Stimulated activated CD4-positive, alpha-beta T cell treated with anti-CD3 and anti-CD28 coated beads, Interleukin-1b, Interleukin-23, amount 100 ng/mL, for 4 hours (primary cell): ENCODE measurements at places on chromosomes 7 and 10.
A peak's percentile ranks its signal among the peaks of the same experiment; 100 is the strongest.

GRCh38 chr10:22648547-22648961 is 65.8 kb downstream of the PIP4K2A start:
- DNase-seq = no peak

DNA sequence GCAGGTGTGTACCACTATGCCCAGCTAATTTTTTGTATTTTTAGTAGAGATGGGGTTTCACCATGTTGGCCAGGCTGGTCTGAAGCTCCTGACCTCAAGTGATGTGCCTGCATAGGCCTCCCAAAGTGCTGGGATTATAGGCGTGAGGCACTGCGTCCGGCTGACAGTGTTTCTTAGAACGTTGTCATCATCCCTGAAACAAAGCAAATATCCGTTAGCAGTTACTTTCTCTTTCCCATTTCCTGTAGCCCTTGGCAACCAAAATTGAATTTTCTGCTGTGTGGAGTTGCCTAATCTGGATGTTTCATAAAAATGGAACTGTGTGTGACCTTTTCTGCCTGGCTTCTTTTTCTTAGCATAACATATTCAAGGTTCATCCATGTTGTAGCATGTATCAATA is 22.4 kb downstream of the ZNF33A start:
- DNase-seq = no peak

DNA sequence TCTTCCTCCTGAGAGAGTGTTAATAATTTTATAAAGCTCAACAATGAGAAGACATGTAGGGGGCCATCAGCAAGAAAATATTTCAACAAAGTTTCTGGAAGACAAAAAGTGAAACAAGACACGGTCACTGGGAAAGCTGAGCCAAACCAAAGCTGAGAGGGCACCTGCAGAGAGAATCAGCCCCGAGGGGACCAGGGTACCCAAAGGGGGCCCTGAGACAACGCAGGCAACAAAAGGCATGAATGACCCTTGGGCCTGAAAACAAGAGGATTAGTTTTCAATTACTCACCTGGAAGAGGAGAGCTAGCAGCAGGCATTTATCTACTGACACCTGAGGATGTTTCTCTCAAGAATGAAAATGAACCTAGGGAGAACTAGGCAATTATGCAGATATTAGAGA is 461.2 kb upstream of the MGMT start:
- DNase-seq = no peak

GRCh38 chr7:101128040-101128834 is 1.3 kb downstream of the SERPINE1 start:
- no peak for DNase-seq

- no peak for DNase-seq
Measured at GRCh38 chr10:95496246-95496911, 64.8 kb downstream of the SORBS1 start.

DNA sequence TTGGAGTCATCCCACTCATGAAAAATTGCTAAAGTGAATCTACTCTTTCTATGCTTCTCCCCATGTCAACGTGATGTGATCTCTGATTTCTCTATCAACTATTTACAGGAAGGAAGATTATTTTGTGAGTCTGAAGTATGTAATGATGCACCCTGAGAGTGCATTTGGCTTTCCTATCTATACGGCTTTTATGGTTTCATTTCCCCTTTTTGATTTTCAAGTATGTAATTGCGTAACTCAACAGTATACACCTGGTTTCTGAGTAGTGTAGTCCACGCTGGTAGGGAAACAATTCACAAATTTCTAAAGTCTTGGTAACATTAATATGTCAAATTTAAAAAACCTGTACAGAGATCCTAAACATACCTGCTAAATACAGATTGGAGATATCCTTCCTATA is 194.7 kb upstream of the SEMA3A start:
- DNase-seq = no peak

DNA sequence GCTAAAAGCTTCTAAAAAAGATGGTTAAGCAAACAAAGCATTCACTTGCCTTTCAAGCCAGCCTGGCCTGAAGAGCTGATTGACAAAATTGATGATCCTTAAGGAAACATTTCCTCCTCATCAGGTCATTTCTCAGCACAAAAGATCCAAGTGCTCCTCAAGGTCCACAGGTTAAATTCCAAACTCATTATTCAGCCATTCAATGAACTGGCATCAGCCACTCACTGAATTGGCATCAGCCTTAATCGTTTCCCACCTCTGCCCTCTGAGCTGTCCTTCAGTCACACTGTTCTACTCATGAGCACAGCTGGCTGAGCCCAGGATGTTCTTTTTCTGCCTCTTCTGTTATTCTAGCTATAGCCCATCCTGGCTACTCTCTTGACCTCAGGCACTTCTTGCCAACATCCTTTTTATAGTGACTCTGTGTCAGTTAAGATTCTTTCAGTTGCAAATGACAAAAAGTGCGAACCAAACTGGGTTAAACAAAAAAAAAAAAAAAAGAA is 147.5 kb downstream of the RAB11FIP2 start:
- DNase-seq = no peak

DNA sequence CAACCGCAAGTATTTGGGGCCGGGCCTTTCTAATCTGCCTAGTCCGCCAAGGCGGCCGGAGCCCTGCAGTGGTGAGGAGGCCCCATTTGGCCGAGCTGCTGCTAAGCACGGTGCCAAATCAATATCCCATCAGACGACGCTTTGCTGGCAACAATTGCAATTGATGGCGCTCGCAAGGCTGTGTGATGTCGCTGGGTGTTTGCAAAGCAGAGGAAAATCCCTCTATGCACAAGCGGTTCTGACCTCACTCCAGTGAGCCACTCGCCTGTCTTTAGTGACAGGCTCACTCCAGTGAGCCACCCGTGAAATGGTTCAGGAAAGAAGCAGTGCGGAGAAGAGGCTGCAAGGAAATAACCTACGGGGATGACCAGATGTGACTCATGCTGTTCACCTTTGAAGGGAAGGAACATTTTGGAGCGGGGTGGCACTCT is 18.3 kb upstream of the PDE1C start:
- no peak for DNase-seq

GRCh38 chr10:88537322-88537721 is 45.8 kb downstream of the RNLS start:
- DNase-seq = no peak

DNA sequence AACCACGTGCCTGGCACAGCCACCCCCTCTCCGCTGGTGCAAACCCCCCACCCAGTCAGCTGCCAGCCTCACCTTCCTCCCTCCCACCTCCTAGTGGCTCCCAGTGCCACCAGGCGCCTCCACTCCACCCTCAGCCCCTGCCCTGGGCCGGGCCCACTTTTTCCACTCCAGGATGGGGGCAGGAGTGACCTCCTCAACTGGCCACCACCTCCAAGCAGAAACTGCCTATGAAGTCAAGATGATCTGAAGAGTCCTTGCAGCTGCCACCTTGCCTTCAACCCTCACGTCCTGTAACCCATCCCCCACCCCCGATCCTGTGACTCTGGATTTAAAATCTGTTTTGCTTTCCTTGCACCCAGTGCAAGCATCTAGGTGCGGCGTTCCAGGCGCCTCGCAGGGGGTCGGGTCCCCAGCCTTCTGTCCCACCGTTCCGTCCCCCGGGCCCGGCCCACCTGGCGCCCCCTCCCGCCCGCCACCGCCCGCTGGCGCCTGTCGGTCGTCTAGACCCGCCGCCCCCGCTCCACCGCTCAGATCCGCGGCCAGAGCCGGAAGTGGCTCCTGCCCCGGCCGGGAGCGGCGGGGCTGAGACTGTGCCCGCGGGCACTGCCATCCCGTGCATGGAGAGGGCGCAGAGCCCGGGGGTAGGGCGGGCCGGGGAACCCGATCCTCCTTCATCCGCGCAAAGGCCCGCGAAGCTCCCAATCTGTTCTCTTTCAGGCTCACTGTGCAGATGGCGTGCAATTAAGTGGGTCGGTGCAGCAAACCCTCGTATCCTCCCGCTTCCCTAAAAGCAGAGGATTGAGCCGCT is 51.2 kb upstream of the GTF2I start:
- DNase-seq = peak; percentile 11
